ENCODE measurements at places on chromosomes 4 and X.
A peak's percentile ranks its signal among the peaks of the same experiment; 100 is the strongest.

DNA sequence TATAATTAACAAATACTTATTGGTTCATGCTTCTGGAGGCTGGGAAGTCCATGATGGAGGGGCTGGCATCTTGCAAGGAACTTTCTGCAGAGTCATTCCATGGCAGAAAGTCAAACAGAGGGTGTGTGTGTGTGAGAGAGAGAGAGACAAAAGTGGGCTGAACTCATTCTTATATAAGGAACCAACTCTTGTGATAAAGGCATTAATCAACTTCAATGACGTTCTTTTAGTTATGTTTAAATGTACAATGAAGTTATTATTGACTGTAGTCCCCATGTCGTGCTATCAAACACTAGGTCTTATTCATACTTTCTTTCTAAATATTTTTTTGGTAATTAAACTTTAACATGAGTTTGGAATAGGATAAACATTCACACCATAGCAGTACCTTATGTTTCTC, 1408.8 kb downstream of the STIM2 start:
- no peak for DNase-seq

GRCh38 chrX:63930140-63930539, 145.1 kb upstream of the ARHGEF9 start:
- DNase-seq, result peak; percentile 53

DNA sequence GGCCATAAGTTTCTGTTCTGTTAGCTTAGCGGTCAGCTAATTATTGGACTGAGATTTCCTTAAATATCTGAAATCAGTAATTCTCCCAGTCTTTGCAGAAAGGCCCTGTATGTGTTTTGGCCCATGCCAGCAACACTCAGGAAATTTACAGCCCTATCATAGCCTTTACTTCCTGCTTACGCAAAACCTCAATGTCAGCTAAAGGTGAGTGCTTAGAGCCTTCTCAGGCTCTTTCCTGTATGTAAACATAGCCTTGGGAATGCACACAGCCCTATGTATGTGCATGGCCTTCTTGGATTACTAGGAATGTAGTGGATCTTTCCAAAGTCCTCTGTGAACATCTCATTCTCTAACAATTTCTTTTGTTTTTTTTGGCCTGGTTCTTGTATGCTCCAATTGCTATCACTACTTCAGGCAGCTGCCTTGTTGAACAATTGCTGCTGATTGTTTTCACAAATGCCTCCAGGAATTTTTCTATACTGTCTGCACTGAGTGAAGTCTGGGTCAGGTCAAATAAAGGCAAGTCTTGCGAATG, 200.0 kb downstream of the PPP1R2C start:
- DNase-seq, result no peak

- no peak for DNase-seq
These were observed 1501.7 kb downstream of the RAPGEF2 start for GRCh38 chr4:160604541-160604940.

GRCh38 chrX:71989768-71990426, 79.3 kb downstream of the NHSL2 start:
- no peak for DNase-seq

Measured in mesendoderm (in vitro differentiated cells).